ENCODE measurements at places on chromosomes 6 and 20.
A peak's percentile ranks its signal among the peaks of the same experiment; 100 is the strongest.

DNA sequence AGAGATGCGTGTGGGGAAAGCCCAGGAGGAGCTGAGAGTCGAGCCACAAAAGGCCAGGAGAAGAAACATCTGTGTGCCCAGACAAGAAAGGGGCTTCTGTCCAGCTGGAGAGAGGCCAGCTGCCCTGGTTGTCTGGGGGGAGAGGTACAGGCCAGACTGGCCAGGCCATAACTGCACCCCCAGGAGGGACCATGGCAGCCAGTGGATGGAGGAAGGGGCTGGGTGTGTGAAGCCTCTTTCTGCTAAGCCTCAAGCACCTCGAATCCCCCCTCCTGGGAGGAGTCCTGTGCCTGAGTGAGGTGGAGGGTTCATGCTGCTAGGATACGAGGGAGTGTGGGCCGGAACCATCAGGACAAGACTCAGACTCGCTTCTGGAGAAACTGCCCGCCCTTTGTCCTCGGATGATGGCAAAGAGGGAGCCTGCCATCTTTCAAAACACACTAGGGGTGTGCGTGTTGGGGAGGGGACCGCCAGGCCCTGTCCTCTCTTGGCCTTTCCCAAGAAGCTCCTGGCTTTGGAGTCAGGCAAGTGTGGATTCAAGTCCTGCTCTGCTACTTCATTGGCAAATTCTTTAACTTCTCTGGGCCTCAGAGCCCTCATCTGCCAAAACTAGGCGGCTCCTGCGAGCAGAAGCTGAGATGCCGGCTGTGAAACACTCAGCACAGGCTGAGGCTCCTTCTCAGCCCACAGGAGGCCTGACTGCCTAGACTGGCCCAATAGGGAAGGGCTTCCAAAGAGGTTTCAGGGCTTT, 90.3 kb downstream of the ASXL1 start:
- no peak for DNase-seq

GRCh38 chr6:112031960-112032359, 21.9 kb upstream of the CCN6 start:
- DNase-seq = no peak

DNA sequence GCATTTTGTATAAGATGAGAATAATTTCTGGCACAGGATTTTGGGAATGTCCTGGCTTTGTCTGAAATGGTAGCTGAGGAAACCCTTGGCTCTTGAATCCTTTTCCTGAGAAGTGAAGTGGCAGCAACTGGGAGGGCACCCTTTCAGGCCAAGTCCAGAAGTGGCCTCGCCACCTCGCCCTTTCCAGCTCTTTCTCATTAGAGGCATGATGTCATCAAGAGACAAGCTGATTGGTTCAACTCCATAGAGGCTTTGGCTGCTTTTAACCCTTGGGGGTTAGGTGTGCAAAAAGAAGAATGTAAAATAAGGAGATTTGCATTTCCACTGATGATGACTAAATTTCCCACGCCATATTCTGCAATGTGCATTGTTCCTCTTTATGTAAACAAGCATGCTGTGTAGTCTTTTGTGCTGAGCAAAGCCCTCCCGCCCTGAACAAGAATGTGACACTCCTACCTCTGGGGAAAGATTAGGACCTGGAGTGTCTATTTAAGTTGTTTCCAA, 116.5 kb downstream of the TCP11 start:
- no peak for DNase-seq

GRCh38 chr6:168153553-168153952, 74.5 kb upstream of the FRMD1 start:
- no peak for DNase-seq

DNA sequence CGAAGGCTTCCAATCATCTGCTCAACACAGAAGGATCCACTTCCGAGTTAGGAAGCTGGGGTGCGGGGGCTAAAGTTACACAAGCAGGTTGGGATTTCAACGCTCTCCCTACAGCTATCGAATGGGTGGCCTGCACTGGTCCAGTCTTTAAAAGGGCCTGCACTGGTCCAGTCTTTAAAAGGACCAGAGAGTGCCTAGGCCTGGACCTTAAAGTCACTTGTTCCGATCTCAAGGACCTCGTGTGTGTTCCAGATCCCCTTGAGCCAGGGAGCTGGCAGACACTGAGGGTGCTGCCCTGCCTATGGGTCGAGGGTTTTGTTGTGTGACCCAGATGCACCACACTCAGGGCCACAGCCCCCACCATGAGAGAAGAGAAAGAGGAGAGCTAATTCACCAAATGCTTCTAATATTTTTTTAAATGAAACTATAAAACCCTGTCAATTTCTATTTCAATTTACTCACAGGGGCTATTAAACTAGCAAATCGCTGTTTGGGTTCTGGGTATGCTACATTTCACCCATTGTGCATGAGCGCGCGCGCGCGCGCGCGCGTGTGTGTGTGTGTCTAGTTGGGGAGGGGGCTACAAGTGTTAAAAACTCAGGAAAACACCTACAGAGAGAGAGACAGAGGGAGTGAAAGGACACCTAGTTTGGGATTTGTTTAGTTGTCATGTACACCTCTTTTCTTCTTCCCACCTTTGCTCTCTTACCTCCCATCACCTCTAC, 7.5 kb downstream of the TFAP2B start:
- DNase-seq = no peak

GRCh38 chr20:35791821-35792220, 20.0 kb downstream of the PHF20 start:
- no peak for DNase-seq

- peak; percentile 11 for DNase-seq
These were observed at the start of gene CD93 for GRCh38 chr20:23086056-23086566. TSS of gene CD93 (minus strand) at chr20:23086324. CDS start at chr20:23086192, 132 bp downstream.

GRCh38 chr20:20638878-20639277, 73.6 kb downstream of the RALGAPA2 start:
- no peak for DNase-seq

- DNase-seq = no peak
These were observed 86.5 kb upstream of the CST7 start for GRCh38 chr20:24862606-24863005.

All from CD4-positive, alpha-beta T cell treated with Interleukin-15 for 4 hours (primary cell).